ENCODE measurements at places on chromosomes 4 and X. TPM values are rescaled to one million over a fixed set of nuclear protein-coding genes. Genes with fewer than 3 reads are reported as not detected.

The CFP gene
- 1.2 TPM for total RNA-seq

The POLA1 gene
- total RNA-seq, result 21.3 TPM

DNA sequence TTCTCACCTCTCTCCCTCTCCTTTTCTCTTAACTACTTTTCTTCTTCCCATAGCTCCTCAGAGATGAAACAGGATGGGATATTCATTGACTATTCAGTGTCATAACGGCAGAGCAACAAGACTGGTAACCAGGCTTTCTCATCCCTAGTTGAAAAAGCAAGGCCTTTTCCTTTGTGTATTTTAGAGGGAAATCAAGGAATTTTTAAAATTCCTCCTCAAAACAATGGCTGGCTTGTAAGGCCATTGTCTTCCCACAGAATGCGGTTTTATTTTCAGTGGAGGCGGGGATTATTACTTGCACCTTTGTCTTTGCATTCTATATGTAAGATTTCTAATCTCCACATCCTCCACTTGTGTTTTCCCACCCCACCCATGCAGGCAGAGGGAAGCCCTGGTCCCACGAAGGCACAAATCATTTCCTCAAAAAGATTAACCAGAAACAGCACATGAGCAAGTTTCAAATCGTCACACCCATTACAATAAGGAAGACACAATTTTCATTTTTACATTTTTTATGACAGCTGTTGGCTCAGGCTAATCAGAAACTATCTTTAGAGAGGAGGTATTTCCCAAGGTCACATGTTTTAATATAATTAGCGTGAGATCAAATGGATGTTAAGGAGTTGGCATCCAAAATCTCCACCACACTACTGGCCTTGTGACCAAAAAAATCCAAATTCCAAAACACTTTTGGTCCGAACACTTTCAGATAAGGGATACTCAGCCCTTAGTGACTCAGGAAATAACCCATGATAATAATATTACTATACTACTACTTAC, 53.0 kb upstream of the KDR start:
- no peaks in the 10 kb centered on the region for H3K27me3 ChIP-seq
- no peak overlapping the region for H3K4me3 ChIP-seq
- H3K4me1 ChIP-seq, result peaks cover 39% of the 10 kb centered on the region
- peaks cover 4% of the 10 kb centered on the region for H3K36me3 ChIP-seq
- no peak for DNase-seq

The NSG1 gene
- not detected for total RNA-seq

DNA sequence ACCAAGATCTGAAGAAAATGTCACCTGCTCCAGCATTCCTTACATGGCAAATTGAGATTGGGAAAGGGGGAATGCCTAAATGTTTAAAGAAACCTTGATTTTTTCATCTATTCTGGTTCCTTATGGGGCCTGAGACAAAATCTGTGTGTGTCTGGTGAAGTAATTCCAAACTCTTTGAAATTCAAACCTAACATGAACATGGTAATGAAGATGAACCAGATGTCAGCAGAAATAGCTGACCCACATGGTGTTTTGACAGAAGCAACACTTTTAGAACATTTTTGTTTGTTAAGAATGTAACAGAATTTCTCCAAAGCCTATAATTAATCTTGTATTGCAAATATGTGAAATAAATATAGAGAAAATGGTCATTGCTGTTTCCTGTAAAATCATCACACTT, 133.0 kb downstream of the PARM1 start:
- H3K27ac ChIP-seq, result no peak overlapping the region
- DNase-seq, result no peak
- no peaks in the 10 kb centered on the region for H3K4me1 ChIP-seq
- no peak overlapping the region for H3K4me3 ChIP-seq
- H3K27me3 ChIP-seq, result no peaks in the 10 kb centered on the region

GRCh38 chr4:182883351-182883750, 33.8 kb downstream of the DCTD start:
- H3K27me3 ChIP-seq, result no peaks in the 10 kb centered on the region
- H3K36me3 ChIP-seq, result peaks cover 9% of the 10 kb centered on the region
- no peak overlapping the region for H3K4me3 ChIP-seq
- H3K4me1 ChIP-seq, result no peaks in the 10 kb centered on the region
- DNase-seq, result no peak

GRCh38 chr4:120809518-120809917, 113.0 kb downstream of the PRDM5 start:
- DNase-seq, result no peak
- no peaks in the 10 kb centered on the region for H3K27me3 ChIP-seq
- H3K36me3 ChIP-seq, result no peaks in the 10 kb centered on the region
- no peaks in the 10 kb centered on the region for H3K4me1 ChIP-seq
- no peak overlapping the region for H3K27ac ChIP-seq
